Suppressor macrophage treated with lipopolysaccharide for 1 hour (primary cell): ENCODE measurements at places on chromosomes 2 and 18.

GRCh38 chr2:210009126-210009525, 6.7 kb downstream of the RPE start:
- no peak for DNase-seq

DNA sequence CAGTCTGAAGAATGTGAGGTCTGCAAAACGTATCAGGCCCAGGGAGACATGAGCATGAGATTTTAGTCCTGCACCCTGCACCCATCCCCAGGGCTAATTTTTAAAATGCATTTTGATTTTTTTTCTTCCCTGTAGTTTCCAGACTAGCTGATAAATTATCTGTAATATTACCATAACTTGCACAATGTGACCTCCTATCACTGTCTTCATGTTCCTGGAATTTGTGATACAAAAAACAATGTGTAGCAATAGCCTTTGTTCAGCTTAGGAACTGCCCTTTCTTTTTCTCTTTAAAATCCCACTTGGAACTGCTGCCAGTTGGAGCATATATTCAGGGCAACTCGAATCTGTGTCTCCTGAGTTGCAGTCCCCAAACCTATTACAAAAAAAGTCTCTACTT, 222.8 kb upstream of the HS6ST1 start:
- DNase-seq = no peak

- peak; percentile 15 for DNase-seq
These were observed 23.7 kb downstream of the ATP9B start for GRCh38 chr18:79092874-79093273.

DNA sequence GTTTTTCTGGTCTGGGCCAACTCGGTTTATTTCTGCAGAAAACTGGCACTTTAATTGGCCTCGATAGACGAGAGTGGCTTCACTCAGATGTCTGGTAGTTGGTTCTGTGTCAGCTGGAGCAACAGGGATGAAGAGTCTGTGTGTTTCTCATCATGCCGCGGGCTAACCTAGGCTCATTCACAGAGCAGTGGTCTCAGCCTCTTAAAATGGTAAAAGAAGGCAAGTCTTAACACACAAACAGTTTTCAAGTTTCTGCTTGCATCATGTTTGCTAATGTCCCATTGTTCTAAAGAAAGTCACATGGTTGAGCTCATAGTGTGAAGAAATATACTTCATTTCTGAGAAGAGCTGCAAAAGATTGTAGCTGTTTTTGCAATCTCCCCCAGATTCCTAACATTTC, 37.5 kb upstream of the ANXA4 start:
- DNase-seq = peak; percentile 22

- peak; percentile 57 for DNase-seq
These were observed 69.2 kb downstream of the TRIP12 start for GRCh38 chr2:229852565-229852964.

GRCh38 chr2:157315901-157316300, 9.7 kb downstream of the ERMN start:
- no peak for DNase-seq

- no peak for DNase-seq
These were observed 486.7 kb upstream of the SALL3 start for GRCh38 chr18:78492813-78493371.

GRCh38 chr2:102424754-102425153, 1.8 kb downstream of the IL18RAP start:
- DNase-seq = no peak

GRCh38 chr18:51342815-51343214, 145.3 kb upstream of the MEX3C start:
- peak; percentile 4 for DNase-seq

DNA sequence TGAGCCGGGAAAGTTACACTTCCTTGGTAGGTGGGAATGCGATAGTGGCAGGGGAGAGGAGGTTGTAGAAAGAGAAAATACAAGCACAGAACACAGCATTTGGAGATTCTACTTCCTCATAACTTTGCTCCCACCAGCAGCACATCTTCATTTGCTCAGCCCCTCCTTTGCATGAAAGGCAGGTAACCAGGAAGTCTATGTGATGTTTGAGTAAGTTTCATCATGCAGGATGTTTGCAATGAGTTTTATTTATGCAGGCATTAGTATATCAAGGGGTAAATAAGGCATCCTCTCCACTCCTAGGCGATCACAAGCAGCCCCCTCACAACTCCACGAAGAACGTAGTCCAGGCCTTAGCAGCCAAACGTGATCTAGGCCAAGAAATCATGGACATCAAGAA, 5.0 kb downstream of the RNF152 start:
- no peak for DNase-seq

DNA sequence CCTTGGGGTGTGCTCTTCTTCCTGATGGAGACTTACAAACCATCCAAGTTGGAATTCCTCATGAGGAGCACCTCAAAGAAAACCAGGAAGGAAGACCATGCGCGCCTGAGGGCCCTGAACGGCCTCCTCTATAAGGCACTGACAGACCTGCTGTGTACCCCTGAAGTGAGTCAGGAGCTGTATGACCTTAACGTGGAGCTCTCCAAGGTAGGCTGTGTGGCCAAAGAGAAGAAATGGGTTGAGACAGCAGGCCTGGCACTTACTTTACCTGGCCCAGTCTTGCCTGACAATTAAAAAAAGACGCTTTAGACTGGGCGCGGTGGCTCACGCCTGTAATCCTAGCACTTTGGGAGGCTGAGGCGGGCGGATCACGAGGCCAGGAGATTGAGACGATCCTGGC, 3.1 kb downstream of the RBFA start:
- DNase-seq = no peak

- DNase-seq = no peak
These were observed 38.2 kb downstream of the IMMT start for GRCh38 chr2:86157009-86157556.

DNA sequence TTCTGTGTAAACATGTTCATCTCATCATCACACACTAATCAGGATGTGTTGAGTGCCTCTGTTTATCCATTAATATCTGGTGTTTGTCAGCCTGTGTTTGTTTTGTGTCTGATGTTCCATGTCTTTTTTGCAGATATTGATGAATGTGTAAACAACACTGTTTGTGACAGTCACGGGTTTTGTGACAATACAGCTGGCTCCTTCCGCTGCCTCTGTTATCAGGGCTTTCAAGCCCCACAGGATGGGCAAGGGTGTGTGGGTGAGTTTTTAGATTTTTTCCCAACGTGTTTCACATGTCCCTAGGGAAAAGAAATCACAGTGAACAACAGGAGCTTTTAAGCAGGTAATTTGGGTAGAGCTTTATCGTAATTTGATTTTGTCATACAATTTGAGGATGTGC, 133.7 kb upstream of the RASGRP3 start:
- no peak for DNase-seq

DNA sequence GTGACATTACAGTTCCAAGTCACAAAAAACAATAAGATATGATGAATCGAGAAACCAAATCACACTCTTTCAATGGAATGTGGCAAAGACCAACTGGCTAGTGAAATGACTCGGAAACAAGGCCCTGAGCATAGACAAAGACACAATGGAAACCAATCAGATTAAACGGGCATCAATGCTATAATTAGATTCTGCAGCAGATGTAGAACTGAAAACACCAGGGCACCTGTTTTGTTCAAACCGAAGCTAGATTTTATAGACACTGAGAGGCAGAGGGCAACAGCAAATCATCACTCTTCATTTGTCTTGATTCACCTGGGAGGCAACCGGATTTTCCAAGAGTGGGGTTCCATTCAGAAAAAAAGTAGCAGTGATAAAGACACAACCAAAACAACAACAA, 92.8 kb upstream of the BARD1 start:
- no peak for DNase-seq

- no peak for DNase-seq
These were observed 98.0 kb downstream of the CCDC138 start for GRCh38 chr2:108884619-108885018.

GRCh38 chr2:99106913-99107312, 34.6 kb upstream of the C2orf15 start:
- DNase-seq = peak; percentile 8

- DNase-seq = no peak
These were observed 973.8 kb upstream of the GYPC start for GRCh38 chr2:125681976-125682805.

- DNase-seq = no peak
These were observed 6.1 kb downstream of the FARSB start for GRCh38 chr2:222649801-222650200.

GRCh38 chr2:97749581-97749980, 36.2 kb downstream of the ZAP70 start:
- no peak for DNase-seq

- DNase-seq = no peak
These were observed 28.6 kb upstream of the SETBP1 start for GRCh38 chr18:44651918-44652572.

DNA sequence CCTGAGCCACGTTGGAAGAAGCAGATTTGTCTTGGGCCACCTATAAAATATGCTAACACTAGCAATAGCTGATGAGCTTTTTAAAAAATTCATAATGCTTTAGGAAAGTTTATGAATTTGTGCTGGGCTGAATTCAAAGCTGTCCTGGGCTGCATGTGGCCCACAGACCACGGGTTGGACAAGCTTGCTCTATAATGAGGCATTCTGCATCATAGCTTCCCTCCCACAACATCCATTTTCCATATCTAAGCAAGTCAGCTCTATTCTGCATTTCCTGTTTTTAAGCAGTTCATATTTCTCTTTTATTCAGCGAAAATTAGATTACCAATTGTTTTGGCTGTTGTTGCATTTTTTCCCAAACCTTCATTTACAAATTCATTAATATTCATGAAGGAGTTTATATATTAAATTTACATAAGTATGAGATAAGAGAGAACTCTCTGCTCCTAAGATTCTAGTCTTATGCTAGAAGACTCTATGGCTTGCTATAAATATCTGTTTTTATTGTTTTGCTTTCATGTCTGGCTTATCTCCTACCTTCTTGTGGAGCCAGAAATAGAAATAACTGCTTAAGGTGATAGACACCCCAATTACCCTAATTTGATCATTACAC, 114.5 kb upstream of the HNRNPA3 start:
- DNase-seq = peak; percentile 58

DNA sequence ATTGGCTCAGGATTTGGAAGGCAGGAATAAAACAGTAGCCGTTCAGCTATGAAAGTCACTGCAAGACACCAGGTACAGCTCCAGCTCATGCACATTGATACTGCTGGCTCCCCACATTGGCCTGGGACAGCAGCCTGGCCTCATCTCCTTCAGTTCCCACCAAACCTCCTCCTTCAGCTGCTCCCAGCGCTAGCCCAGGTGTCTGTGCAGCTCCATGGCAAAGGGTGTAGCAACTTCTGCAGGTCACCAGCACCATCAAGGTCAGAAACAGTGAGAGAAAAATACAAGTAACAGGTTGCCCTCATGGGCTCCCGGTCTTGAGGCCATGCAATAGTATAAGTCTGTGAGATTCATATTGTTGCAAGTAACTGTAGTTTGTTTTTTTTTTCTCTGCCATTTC, 216.7 kb upstream of the CTAGE1 start:
- DNase-seq = no peak

DNA sequence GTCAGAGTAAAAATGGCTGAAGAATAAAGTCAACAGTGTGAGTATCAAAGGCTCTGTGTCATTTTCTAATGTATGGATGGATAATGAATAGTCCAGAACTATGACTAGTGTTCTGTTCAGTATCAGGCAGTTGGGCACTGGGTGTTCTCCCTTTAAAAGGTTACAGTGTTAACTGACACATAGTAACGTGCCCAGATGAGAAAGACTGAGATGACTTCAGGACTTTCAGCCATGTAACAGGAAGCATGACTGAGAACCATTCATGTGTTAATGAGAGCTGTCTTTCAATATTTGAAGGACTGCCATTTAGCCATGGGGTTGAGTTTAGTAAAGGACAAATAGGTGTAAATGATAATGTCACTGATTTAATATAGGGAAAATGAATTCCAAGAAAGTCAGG, 187.1 kb downstream of the GULP1 start:
- no peak for DNase-seq

DNA sequence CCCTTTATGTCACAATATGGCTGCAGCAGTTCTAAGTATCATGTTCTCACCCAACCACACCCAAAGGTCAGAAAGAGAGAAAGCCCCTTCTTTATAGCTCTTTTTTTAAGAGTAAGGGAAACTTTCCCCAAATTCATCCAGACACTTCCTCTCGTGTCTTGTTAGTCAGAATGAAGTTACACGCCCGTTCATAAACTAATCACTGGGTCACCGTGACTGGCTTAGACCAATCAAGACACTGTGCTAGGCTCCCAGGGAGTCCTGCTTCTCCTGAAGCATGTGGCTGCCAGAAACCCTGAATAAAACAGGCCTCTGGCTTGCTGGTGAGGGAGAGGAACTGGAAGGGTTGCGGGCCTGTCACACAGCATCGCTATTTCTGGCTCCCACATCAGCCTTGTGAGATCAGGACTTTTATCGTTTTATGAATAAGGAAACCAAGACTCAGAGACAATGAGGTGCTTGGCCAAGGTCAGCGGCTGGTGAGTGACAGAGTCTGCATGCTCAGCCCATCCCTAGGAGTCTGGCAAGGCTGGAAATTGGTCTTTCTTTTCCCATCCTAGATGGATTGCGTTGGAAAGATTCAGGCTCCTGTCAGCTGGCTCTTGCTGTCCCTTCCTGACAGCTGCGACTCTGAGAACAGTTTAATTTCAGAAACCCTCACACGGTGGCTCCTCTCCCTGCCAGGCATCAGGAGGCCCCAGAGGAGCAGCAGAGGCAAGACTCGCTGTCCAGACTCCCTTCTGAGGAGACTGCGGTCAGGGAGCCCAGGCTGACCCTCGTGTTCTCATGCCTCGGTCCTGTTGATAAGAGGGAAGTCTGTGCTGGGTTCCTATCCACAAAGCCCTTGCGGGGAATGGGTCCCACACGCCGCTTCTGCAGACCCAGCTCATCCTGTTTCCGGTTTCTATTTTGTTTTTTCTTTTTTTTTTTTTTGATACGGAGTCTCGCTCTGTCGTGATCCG, 104.5 kb upstream of the TAF1B start:
- DNase-seq = peak; percentile 99

GRCh38 chr2:121960251-121960650, 204.8 kb downstream of the TSN start:
- DNase-seq = no peak

DNA sequence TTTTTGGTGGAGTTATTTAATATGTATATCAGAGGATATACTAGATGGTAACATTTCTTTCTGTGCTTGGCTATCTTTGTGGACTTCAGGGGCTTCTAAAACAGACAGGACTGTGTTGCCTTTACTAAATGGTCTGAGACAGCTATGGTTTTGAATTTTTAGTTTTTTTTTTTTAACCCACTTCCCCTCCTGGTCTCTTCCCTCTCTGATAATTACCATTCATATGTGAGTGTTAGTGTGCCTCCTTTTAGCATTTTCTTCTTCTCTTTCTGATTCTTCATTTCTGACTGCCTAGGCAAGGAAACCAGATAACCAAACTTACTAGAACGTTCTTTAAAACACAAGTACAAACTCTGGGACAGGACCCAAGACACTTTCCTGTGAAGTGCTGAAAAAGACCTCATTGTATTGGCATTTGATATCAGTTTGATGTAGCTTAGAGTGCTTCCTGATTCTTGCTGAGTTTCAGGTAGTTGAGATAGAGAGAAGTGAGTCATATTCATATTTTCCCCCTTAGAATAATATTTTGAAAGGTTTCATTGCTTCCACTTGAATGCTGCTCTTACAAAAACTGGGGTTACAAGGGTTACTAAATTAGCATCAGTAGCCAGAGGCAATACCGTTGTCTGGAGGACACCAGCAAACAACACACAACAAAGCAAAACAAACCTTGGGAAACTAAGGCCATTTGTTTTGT, 52.7 kb downstream of the SMAD4 start:
- DNase-seq = no peak
